ENCODE measurements at places on chromosomes 1 and 21. TPM values are rescaled to one million over a fixed set of nuclear protein-coding genes. Genes with fewer than 3 reads are reported as not detected.

DNA sequence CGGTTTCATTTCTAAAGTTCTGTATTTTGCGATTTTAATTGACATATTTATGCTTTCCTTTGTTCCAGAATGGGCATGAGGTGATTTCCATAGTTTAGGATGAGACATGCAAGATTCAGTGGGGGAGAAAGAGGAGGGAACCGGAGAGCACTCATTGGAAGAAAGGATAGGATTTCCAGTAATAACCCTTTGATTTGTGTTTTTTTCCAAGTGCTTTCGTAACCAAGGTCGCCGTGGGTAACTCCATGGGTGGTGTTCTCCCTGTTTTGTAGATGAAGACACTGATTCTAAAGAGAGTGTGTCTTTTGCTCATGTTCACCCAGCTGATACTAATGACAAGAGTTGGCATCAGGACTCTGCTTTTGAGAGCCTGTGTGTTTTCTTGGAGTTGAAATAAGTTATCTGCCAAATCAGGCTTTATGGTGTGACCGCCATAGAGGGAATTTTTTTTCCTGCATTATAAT is 170.1 kb downstream of the DHRS3 start:
- peak; percentile 92 for DNase-seq

DNA sequence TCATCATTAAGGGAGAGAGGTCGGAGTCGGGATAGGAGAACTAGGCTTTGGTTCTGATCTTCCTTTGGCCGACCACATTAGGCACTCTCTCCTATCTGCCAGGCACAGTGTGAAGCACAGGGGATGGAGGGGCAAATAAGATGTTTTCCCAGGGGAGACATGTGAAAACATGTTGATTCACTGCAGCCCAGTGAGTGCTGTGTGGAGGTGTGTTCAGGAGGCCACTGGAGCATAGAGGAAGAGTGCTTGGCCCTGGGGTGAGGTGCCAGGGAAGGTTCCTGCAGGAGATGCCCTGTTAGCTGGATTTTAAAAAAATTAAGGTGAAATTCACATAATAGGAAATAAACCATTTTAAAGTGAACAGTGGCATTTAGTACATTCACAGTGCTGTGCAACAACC is 3.7 kb downstream of the VANGL2 start:
- DNase-seq = no peak

DNA sequence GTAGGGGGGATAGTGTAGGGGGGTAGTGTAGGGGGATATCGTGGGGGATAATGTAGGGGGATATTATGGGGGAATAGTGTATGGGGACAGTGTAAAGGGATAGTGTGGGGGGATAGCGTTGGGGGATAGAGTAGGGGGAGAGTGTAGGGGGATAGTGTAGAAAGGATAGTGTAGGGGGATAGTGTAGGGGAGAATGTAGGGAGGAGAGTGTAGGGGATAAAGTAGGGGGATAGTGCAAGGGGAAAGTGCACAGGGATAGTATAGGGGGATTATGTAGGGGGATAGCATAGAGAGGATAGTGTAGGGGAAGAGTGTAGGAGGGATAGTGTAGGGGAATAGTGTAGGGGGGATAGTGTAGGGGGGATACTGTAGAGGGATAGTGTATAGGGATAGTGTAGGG is 12.3 kb upstream of the ARF1 start:
- DNase-seq = no peak

GRCh38 chr1:67836769-67837168 is 3.5 kb upstream of the GNG12 start:
- no peak for DNase-seq

- no peak for DNase-seq
Measured at GRCh38 chr1:223244366-223245103, 101.5 kb upstream of the TLR5 start.

DNA sequence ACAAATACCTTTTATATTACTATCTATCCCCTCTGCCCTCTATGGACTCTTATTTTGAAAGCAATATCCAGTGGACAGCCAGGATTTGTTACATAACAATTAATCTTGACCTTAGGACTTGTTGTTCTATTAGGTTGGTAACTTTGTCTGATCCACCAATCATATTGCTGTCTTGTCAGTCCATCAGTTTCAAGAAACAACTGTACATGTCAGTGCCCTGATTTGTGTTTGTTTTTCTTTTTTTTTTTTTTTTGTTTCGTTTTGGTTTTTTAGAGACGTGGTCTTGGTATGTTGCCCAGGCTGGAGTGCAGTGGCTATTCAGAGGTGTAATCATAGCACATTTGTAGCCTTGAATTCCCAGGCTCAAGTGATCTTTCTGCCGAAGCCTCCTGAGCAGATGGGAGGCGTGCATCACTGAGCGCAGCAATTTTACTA is 1.5 kb upstream of the SCP2 start:
- DNase-seq = peak; percentile 57

DNA sequence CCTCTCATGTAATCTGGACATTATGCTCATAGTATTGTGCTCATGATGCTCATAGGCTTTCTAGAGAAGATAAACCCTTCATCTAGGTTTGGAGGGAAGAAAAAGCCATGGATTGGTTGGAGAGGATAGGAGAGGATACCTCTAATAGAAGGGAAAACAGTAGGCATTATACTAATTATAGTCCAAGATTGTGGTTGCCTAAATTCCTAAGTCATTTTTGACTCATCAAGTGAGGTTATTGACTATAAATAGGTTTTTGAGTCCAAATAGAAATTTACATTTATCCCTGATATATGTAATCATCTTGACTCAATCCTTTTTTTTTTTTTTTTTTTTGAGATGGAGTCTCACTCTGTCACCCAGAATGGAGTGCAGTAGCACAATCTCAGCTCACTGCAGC is 5.0 kb downstream of the SYT11 start:
- no peak for DNase-seq

GRCh38 chr1:197933647-197934046 is 16.5 kb downstream of the LHX9 start:
- DNase-seq = no peak

Gene SH2D5
- 15.2 TPM for total RNA-seq

Gene CD58
- 15.5 TPM for total RNA-seq

Gene STYXL2
- total RNA-seq = not detected

Gene CFAP141
- total RNA-seq = not detected

Gene BLACAT1
- total RNA-seq = 3.9 TPM
